ENCODE measurements at places on chromosomes 2 and 18.

DNA sequence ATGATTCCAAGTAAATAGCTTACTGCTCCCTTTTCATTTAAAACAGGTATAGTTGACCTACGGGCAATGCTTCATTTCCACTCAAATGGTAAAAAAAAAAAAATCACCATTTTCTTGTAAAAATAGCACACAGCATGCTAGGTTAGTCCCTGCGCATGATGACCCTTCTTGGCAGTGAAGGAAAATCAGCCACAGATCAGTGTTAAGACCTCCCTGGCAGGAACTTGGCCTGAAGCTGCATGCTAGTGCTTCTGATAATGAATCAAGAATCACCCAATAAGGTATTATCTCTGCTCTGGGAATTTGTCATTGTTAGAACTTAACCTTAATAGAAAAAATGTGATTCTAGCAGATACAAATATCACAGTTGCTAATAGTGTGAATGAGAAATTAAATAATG is 166.3 kb downstream of the RAB3GAP1 start:
- no peak for DNase-seq

DNA sequence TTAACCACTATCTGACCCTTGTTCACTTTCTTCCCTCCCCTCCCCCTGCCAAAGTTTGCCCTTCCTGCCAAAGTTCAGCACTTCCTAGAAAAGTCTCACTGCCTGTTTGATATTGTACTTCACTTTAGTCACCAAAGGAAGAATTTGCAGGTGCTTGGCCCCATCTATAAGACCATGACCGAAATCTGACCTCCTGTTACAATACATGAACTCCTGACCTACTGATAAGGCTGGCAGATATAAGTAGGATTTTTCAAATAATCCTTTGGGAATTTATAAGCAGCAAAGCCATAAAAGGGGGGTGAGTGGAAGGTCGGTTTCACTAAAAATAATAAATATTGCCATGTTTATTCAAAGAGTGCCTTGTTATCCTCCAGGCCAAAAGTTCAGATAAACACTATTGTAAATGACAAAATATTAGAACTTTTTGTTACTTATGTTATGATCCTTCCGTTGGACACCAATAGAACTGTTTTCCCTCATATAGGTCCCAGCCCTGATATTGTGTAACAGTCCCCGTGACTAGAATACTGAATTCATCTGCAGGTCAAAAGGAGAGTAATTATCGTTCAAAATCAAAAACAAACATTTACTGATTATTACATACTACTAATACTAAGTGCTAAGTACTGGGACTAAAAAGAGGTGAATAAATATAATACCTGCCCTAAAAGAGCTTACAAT is 277.6 kb downstream of the EXOC6B start:
- no peak for DNase-seq

DNA sequence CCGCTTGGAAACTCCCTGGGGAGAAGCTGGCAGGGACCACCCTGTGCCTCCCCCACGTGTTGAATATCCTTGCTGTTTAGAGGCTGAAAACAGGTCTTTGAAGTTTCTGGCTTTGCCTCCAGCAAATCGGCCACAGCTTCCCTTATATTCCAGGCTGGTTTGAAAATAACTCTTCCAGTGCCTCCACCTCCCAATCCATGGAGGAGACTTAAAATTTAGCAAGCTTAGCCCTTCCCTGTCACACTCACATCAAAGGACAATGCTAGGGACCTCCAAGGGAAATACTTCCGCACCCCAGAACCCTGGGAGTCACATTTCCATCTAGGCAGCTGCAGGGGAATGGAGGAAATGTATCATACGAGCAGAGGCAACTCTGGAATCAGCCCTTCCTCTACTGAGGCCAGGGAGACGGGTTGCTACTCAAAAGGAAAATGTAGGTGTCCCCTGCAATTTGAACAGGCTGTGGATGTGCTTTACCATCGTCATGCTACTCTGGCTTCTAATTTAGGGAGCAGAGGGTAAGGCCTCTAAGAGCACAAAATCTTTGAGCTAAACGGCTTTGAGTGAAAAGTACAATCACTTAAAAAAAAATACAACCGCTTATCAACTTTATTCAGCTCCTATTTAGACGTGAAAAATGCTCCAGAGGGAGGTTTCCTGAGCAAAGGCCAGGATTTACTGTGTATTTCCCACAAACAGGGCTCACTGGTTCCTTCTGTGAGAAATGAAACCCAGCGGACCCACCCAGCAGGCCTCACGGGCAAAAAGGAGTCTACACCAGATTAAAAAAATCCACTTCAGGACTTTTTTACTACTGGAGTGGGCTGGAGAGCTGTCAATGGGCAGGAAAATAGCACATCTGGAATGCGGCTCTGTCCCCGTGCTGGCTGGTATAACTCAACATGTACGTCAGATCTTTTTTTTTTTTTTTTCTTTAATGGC is 49.4 kb upstream of the PKDCC start:
- DNase-seq = no peak

DNA sequence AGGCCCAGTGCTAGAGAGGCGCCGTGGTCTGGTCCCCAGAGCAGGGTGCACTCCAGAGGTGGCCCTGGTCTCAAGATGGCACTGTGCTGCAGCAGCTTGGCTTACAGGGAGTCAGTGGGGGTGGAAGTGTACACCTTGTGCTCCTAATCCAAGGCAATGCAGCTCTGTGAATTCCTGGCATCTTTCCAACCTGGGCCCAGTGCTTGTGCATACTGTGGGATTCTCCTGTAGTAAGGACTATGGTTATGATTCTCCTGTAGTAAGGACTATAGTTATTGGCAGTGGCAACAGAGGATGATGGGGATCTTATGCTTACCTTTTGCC is 616.7 kb upstream of the REG3G start:
- DNase-seq = no peak

DNA sequence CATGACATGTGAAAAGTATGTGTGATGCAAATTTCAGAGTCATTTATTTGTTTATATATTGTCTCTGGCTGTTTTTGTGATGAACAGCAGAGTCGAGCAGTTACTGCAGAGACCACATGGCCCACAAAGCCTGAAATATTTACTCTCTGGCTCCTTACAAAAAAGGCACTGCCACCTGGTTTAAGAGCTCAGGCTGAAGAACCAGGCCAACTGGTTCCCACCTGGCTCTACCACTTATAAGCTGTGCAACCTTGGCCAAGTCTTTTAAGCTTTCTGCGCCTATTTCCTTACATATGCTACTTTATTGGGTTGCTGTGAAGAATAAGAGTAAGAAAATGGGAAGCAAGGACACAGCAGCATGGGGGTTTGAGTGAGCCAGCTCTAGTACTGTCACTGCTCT is 207.6 kb downstream of the L3MBTL4 start:
- no peak for DNase-seq

Data from T-cell (primary cell).